ENCODE measurements at places on chromosomes 7 and 10.

DNA sequence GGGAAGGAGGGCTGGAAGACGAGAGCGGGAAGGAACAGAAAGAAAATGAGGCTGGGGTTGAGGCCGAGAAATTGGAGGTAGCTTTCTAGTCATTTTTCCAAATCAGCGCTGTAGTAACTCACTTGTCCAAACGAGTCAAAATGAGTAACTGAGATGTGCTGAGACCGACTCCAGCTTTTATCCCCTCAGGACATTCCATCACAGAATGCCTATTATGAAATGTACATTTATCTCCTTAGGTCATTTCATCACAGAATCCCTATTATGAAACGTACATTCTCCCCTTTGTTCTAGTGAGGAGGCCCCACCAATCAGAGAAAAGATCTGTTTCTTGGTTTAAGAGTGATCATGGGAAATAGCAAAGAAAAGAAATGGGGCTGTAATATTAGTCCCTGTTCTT is 55.7 kb upstream of the AMPH start:
- DNase-seq = no peak

- DNase-seq = no peak
These were observed 27.9 kb upstream of the PPP2R2D start for GRCh38 chr10:131872827-131873375.

DNA sequence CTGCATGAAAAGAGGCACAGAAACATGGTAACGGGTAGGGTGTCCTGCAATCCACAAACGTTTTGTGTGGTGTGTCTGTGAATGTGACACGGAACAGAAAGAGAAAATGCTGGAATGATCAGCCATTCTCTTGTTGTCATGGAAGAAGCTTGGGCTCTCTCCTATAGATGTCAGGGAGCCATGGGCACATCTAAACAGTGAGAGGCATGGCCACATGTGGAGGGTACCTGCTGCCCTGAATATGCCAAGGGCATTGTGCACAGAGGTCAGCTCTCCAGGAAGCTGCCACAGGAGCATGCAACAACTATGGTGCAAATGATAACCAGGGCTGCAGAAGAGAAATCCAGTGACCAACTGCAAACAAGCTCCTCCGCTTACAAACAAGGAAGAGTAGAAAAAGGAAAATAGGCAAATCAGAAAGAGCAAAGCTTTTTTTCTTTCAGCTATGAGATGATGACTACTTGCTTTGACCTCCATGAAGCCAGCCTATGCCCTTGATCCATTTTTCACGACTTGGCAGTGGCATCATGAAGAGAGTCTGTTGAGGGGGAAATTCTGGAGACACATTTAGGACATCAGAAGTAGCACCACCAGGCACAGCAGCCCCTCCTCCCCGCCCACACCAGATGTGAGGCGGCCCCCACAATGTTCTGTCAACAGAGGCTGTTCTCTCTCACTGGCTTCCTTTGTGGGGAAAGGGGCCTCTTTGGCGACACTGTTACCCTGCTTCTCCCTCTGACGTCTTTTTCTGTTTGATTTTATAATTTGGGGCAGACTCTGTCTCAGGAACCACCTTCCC is 4.8 kb upstream of the PDE1C start:
- DNase-seq = peak; percentile 55

GRCh38 chr10:92567952-92568600 is 5.8 kb downstream of the IDE start:
- DNase-seq = no peak
